ENCODE measurements at places on chromosomes 2 and 18.

GRCh38 chr18:78165525-78165924, 814.1 kb upstream of the SALL3 start:
- DNase-seq, result no peak

DNA sequence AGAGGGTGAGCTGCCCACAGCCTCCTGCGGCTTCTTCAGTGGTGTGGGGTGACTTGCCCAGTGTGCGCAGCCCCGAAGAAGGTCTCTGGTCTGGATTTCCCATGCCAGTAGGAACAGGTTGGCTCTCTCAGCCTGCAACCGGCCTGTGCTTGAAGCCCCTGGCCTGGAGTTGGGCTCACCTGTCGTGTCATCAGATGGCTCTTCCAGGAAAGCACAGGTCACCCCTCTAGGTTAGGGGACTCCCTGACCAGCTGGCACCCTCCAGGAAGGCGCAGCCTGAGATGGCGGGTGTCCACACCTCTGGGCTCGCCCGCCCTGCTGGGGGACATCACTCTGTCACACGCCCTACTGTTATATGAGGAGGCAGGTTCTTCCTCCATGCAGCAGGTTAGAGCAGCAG, 179.8 kb downstream of the SEPTIN10 start:
- no peak for DNase-seq

DNA sequence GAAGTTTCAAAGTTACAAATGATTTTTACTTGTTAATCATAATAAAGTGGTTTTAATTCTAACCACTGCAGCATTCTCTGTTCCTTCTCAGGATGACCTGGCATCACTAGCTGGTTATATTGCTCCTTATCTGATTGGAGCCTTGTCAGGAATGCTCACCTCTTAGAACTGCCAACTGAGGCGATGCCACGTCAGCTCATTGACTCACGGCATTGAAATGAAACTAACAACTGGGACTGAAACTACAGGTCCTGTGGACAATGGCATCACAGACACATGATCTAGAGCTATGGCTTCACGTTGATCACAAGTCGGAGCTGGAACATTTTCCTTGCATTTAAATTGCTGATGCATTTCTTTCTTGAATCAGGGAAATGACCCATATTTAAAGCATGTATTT, 54.9 kb upstream of the MAP2 start:
- DNase-seq, result no peak

DNA sequence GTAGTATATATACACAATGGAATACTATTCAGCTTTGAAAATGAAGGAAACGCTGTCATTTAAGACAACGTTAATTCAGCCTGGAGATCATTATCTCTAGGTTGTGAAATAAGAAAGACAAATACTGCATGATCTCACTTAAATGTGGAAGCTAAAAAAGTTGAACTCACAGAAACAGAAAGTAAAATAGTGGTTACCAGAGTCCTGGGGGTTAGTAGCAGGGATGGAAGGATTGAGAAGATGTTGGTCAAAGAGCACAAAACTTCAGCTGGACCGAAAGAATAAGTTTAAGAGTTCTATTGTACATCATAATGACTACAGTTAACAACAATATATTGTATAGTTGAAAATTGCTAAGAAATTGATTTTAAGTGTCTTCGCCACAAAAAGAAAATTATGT, 670.3 kb downstream of the NR4A2 start:
- no peak for DNase-seq

DNA sequence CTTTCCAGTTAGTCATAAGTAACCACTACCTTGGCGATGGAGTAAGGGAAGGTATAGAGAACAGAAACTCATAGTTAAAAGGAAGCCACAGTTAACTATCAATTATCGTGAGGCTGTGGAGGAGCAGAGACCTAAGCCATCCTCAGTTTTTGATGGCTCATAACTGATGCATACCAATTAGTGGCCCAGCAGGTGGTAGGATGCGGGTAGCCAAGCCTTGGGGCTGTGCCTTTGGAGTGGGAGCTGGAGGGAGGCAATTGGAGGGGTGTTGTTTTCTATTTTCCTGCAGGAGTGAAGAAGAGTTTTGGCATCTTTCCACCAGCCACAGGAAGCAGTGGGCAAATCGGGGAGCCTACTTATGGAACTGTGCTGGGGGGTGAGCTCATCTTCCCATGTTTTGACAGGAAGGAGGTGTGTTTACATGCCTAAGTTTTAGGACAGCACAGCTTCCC, 194.8 kb downstream of the TPGS2 start:
- no peak for DNase-seq

DNA sequence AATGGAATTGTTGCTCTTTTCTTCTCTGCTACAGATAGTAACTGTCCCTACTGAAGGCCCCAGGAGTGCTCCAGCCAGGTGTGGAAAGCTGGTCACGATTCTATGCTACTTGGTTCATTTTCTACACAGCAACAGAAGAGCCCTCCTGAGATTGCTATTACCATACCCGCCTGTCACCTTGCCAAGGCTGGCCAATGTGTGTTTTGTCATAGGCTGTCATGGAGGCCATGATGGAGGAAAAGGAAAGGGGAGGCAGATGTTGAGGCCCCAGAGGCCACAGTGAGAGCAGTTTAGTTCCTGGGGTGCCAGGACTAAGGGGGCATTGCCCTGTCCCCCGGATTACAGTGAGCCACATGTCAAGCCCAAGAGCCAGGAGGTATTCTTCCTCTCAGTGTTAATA, 952 bp downstream of the ELMOD3 start:
- no peak for DNase-seq

DNA sequence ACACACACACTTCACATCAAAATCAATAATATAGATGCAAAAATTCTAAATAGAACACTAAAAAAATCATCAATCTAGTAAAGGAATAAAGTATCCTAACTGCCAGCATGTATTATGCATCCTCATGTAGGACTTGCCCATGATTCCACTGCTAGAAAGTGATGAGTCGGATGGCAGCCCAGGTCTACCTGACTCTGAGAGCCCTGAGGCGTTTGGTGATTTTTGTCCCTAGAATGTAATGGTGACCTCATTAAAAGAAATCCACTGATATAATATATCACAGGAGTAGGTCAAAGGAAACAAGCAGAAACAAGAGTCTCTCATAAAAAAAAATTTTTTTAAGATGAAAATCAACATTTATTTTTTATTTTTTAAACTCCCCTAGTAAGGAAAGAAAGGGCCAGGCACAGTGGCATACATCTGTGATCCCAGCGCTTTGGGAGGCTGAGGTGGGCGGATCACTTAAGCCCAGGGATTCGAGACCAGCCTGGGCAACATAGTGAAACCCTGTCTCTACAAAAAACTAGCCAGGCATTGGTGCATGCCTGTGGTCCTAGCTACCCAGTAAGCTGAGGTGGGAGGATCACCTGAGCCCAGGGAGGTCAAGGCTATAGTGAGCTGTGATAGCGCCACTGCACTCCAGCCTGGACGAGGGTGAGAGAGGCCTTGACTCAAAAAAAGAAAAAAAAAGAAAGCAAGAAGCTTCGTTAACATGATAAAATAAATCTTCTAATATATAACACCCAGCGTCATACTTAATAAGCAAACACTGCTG, 24.4 kb upstream of the ACTG2 start:
- no peak for DNase-seq

GRCh38 chr2:128196026-128196425, 105.0 kb downstream of the UGGT1 start:
- DNase-seq, result no peak

- DNase-seq, result no peak
Observed at GRCh38 chr2:108625186-108625827, 91.0 kb downstream of the LIMS1 start.

- DNase-seq, result no peak
Observed at GRCh38 chr2:119408221-119408619, 23.4 kb upstream of the TMEM37 start.

DNA sequence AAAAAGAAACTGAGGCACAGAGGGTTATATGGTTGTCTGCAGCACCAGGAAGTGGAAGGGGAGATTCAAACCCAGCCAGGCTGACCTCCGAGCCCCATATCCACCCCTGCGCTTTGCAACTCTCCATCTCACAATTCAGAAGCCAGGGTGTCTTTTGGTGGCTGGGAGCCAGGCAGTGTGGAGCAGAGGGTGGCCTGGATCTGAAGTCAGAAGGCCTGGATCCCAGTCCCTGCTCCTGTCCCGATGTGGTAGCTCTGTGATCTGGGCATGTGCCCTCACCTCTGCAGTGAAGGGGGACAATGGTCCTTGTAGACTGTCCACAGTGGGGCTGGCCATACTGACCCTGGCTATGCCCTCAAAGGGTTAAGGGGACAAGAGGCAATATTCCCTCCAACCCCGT, 57.0 kb downstream of the CIB4 start:
- no peak for DNase-seq

DNA sequence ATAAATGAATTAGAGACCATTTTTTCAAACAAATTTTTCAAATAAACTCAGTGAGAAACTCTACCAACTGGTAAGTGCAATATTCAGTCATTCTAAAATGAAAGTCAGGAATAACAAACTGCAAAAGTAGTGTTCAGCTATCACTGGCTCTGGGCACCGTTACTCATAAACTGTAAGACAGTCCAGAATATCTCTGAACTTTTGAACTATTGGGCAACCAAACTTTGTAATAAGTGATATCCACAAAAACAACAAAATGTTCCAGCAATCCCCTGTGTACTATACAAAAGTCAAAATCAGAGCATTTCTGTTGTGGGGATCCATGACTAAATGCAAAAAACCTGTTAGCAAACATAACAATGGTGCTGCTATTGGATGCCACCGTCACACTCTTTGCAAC, 56.3 kb downstream of the SLC25A12 start:
- no peak for DNase-seq

GRCh38 chr18:11654736-11655605, 34.1 kb upstream of the GNAL start:
- DNase-seq, result peak; percentile 54

GRCh38 chr2:159515441-159515840, 100.9 kb downstream of the BAZ2B start:
- no peak for DNase-seq

GRCh38 chr2:102261467-102262135, 49.8 kb upstream of the IL1RL1 start:
- DNase-seq, result no peak

DNA sequence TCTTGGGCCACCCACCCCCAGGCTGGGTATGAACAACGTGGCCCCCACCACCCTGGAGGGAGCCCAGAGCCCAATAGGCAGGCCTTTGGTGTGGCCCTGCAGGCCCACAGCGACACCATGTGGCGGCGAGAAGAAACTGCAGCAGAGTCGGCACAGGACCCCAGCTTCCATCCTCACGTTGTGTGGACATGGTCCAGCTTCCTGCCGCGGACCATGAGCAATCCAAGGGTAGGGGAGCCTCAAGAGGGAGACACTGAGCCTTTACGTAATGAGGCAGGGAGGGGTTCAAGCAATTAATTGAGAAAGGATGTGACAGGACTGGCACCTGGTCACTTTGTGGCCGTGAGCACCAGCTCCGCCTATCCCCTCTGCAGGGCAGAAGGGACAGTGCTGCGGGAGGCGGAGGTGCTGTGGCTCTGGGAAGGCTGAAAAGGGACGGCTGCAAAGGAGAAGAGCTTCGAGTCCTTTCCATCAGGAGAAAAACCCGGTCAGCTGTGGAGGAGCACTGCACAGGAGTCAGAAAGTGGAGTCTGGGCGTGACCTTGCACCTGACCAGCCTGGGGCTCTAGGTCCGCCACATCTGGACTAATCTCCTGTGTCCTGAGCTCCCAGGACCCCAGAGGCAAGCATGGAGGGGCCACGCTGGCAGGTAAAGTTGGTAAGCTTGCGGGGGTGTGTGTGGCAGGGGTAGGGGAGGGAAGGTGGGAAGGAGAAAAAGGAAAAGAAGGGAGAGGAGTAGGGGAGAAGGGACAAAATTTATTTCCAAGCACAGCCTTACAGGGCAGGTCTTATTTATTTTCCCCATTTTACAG, 44.9 kb downstream of the TMEM37 start:
- DNase-seq, result peak; percentile 66

- no peak for DNase-seq
Observed at GRCh38 chr18:40866013-40866645, 1088.9 kb upstream of the PIK3C3 start.

DNA sequence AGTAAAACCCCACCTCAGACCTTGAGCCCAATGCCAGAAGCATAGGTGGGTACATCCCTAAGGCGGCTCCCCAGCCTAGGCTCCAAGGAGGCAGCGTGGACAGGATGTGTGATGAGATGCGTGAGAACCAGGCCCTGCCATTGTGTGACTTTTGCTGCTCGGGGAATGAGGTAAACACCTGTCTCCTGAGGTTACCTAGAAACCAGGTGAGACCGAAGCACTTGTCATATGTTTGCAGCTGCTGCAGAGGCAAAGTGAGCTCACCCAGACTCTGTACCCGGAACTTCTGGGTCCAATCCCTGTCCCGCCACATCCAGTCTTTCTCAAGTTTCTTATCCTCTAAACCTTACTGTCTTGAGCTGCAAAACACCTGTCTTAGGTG, 3.4 kb downstream of the FBLN7 start:
- no peak for DNase-seq

DNA sequence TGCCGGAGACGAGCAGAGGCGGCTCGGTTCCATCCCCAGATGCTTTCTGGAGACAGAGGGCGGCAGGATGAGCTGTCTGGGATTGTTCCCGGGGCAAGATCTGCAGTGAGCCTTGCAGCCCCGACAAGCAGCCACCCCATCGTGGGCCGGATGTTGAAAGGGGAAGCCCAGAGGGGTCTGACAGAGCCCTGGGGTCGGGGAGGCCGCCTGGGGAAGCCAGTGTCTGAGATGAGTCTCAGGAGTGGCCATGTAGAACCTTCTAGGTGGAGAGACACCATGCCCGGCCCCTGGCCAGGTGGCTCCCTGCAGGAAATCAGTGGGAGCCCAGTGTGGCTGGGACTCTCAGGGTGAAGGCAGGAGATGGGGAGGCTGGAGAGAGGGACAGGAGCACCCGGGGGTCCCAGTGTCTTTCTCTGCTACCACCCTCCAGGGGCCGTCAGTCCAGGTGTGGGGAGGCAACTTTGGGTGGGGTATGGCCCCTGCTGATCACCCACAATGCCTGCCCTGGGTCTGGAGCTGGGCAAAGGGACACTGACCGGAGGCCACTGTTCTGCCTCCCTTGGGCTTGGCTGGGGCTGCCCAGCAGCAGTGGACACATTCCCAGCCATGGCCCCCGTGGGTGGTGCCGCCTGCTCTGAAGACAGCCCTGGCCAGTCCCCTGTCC, 128.3 kb upstream of the HS6ST1 start:
- DNase-seq, result no peak

DNA sequence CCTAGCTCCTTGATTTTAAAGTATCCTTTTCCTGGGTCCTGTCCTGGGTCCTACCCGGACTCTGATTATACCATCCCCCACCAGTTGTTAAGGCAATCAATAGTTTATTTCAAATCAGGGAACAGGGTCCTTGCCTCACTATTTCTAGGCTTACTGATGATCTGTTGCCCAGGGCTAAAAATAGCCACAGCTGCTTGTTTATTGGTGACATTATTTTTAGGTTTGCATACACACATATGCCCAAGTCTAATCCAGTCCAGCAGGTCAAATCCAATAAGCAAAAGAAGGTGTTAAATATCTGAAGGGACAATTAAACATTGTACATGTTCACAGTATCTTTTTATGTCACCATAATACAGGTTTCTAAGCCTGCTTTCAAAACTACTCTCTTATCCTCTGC, 66.0 kb downstream of the RAB10 start:
- DNase-seq, result no peak

DNA sequence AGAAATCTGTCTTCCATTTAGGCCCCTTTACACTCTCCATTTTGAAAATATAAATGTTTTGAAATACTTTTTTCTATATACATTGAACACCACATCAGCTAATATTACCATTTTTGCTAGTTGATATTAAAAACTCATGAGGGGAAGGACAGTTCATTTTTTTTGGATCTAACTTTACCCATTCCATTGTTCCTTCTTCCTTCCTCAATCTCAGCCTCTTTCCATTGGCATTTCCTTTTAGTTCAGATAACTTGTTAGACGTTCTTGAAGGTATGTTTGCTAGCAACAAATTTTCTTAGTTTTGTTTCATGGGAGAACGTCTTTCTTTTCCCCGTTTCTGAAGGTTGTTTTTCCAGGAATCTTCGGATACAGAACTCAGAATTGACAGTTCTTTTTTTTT, 759.0 kb downstream of the SOCS6 start:
- no peak for DNase-seq
